Activated T-helper 1 cell treated with anti-CD3 and anti-CD28 coated beads, Interleukin-2, amount 50 U/mL, for 16 hours (primary cell): ENCODE measurements at places on chromosomes 5 and 9.
A peak's percentile ranks its signal among the peaks of the same experiment; 100 is the strongest.

DNA sequence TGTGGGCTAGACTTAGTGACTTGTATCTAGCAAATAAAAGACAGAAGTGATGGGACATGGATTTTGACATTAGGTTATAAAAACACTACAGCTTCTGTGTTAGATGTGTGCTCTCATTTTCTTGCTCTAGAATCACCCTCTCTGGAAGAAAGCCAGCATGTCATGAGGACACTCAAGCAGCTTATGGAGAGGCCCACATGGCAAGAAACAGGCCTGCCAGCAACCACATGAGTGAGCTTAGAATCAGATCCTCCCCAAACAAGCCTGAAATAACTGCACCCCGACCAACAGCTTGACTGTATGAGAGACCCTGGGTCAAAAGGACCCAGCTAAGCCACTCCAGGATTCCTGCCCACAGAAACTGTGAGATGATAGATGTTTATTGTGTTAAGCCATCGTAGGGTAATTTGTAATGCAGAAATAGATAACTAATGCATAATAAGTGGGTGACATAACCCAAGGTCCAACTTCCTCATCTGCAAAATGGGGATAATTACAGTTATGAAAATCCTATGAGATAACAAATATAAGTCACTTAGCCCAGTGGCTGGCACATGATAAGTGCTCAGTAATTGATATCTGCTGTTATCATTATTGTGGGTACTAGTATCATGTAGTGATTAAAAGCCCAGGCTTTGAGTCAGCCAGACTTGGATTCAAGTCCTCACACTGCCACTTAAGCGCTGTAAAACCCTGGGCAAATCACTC, 86.5 kb downstream of the KLHL3 start:
- DNase-seq = no peak

DNA sequence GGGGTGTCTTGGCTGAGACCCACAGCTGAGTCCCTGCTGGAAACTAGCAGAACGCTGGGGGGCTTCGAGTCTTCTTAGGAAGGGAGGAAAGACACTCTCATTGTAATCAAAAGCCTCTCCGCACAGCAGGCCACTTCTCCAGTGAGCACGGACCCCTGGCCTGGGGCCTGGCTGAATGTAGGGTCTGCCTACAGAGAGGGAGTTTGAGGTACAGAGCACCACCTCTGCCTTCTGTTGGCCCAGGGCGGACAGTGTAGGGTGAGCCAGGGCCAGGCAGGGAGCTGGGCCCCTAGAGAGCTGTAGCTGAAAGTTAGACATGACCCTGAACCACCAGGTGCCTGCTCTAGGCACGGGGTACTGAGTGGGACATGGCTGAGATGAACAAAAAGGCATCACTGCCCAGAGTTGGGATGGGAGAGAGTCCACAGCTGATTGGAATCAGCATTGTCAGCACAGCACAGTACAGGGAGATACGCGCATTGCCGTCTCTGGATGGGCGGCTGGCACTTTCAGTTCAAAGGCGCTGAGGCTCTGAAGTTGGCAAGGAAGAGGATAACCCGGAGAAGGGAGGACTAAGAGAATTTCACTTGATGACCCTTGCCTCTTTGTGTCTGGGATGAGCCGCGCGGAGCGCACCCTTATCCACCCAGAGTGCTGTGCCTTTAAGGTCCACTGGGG, 363 bp upstream of the SLC25A48 start:
- DNase-seq = no peak

- no peak for DNase-seq
These were observed 48.2 kb downstream of the DAPK1 start for GRCh38 chr9:87545858-87546257.

- no peak for DNase-seq
These were observed 87.2 kb downstream of the MRPS27 start for GRCh38 chr5:72232838-72233237.

DNA sequence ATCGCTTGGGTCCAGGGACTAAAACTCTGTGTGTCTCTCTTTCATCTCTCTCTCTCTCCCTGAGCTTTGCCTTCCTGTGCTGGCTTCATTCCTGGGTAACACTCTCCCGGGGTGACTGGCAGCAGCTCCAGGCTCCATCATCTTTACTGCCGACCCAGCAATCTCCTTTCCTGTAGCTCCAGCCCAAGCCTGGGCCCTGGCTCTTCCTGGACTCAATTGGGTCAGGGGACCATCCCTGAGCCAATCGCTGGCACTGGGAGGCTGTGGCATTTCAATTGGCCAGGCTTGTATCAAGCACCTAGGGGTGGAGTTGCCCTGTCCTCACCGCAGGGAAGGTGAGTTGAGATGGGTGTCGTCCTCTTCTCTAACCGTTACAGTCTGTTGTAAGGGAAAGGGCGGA, 31.9 kb downstream of the FAM240B start:
- no peak for DNase-seq

GRCh38 chr5:119996128-119996527, 366.8 kb downstream of the FAM170A start:
- no peak for DNase-seq

- DNase-seq = peak; percentile 25
These were observed 543 bp upstream of the ANKRD33B start for GRCh38 chr5:10563110-10563944.

- DNase-seq = no peak
These were observed 8.5 kb downstream of the CAMSAP1 start for GRCh38 chr9:135898634-135899407.

DNA sequence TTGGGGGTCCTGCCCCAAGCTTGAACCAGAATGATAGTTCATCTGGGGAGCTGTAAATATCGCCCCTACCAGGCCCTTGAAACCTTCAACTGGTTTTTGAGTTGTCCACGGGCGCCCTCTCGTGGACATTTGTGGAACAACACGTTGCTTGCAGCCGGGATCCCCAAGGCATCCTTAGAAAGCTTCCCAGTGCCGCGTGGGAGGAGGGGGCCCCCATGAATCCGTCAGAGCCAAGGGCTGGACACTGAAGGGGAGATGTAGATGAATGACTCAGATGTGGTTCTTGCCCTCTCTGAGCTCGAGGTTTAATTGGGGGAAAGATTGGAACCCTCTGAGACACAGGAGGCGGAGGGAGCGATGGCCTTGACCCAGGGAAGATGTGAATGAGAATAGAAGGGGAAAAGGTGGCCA, 31.8 kb upstream of the ORM1 start:
- DNase-seq = peak; percentile 57

DNA sequence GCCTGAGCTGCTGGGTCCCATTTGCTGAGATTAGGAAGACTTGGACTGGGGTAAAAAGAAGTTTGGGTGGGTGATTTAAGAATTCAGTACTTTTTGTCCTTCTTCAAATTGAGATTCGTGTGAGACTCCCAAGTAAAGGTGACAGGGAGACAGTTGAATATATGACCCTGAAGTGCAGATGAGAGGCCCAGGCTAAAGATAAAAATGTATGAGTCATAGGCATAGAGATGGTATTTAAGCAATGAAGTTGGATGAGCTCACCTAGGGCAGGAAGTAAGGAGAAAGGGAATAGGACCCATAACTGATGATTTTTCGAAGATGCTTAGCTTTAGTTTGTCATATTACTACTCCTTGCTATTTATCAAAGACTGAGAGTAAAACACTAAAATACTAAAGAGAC, 255.9 kb upstream of the ADRA1B start:
- DNase-seq = no peak

- no peak for DNase-seq
These were observed 19.2 kb downstream of the MARCHF3 start for GRCh38 chr5:127011153-127011552.

DNA sequence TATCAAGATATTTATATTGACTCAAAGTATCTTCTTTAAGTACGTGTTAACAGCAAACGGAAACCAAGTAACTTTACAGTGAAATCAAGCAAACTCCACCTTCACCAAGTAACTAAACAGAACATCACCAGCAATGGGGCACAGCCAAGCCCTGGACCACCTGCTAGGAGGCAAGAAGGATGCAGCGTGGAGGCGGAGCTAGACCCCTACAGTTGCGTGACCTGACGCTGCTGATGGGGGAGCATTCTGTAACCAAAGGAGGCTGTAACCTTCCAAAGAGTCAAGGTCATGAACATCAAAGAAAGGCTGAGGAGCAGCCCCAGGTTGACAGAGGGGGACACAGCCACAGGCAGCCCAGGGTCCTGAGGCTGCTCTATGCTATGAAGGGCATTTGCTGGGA, 6.1 kb downstream of the VAV2 start:
- no peak for DNase-seq

- no peak for DNase-seq
These were observed 33.2 kb downstream of the C9orf50 start for GRCh38 chr9:129587487-129588262.

DNA sequence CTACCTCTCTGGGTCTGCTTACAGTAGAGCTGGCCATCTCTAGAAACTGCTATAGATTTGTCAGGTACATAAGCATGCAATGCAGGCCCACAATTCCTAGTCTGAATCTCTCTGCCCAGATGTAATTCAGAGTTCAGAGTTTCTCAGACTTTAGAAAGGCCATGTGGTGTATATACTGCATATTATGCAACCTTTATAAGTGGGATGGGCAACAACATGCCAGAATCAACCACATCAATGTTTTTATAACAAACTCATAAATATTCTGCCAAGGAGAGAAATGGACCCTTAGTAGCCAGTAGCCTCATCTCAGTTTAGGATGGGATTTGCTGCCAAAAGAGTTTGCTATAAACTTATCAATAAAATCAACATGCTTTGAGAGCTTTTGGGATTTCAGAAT, 78.8 kb downstream of the SLC1A1 start:
- DNase-seq = no peak

GRCh38 chr5:181187500-181188213, 17.3 kb downstream of the TRIM7 start:
- no peak for DNase-seq

- no peak for DNase-seq
These were observed 65.3 kb downstream of the CWC27 start for GRCh38 chr5:64834037-64834436.

- no peak for DNase-seq
These were observed 188.5 kb upstream of the SNX2 start for GRCh38 chr5:122586351-122586750.

DNA sequence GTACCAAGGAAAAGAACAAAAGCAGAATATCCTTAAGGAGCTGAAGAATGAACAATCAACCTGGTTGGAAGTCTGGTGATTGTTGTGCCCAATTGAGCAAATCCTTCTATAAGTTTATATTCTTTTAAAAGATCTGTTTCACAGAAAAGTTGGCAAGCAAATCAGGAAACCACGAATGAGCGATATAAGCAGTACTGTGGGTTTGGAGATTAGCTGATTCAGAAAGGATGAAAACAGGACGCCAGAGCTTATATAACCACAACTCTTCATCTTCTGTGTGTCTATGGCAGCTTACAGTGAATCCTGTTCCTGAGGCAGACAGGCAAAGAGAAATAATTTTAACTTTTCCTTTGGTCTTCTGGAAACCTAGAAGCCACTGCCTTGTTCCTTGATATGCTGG, 61.7 kb downstream of the SLC38A9 start:
- DNase-seq = no peak

DNA sequence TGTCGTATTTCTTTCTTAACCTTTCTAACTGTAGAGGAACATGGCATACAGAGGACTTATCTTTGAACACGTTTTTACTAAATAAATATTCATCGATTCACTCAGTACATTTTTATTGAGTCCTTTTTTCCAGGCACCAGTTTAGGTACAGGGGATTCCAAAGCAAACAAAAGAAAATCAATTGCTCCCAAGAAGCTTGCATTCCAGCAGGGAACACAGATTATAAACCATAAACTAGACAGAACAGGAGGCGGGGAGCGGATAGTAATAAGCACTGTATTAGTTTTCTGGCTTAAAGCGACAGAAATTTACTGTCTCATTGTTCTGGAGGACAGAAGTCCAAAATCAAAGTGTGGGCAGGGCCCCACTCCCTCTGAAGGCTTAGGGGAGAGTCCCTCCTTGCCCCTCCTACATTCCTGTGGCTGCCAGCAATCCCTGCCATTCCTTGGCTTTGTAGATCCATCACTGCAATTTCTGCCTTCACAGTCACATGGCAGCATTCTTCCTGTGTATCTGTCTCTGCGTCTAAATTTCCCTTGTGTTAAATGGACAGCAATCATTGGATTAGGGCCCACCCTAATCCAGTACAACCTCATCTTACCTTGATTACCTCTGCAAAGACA, 115.5 kb downstream of the COL23A1 start:
- DNase-seq = no peak

DNA sequence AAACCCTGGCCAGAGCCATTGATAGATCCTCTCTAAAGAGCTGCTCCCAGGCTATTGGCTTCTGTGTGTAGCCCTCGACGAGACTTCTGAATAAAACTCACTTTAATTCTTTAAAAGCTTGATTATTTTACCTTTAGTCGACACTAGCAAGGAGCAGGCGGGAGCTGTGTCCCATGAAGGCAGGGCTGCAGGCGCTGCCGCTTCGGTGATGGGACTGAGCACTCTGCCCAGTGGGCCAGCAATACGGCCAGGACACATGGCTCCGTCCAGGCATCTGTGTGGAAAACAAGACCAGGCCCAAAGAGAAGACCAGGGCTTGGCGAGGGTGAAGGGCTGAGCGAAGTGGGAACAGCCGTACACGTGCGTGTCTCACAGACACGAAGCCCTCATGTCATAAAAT, 365.9 kb downstream of the GADD45G start:
- DNase-seq = no peak

DNA sequence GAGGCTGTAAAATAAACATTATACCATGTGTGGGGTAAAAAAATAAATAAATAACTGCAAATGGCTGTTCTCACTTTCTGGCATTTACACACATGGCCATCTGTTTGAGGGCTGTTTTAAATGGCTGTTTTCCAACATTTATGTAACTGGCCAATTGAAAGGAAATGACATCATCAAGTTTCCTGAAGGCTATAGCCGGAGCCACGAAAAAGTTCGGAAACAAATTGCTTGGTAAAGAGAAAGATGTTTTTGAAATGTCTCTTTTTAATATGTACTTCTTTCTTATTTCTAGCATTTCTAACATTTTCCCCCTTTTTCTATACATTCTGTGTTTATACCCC, 95.4 kb upstream of the DAB2 start:
- no peak for DNase-seq

- DNase-seq = no peak
These were observed 55.7 kb upstream of the TBC1D9B start for GRCh38 chr5:179963375-179963774.

GRCh38 chr5:34916518-34916917, 1.0 kb downstream of the BRIX1 start:
- no peak for DNase-seq

- DNase-seq = no peak
These were observed 214.7 kb downstream of the BRINP1 start for GRCh38 chr9:119154527-119154926.

- no peak for DNase-seq
These were observed 1.2 kb upstream of the RNF38 start for GRCh38 chr9:36401164-36401740.
